Renal cortical epithelial cell (primary cell): ENCODE measurements at places on chromosomes 11 and 22.
A peak's percentile ranks its signal among the peaks of the same experiment; 100 is the strongest.

- DNase-seq: no peak
These were observed 44.7 kb downstream of the TMEM123 start for GRCh38 chr11:102407901-102408300.

- DNase-seq: no peak
These were observed 3.8 kb upstream of the C11orf91 start for GRCh38 chr11:33704240-33705002.

GRCh38 chr22:44348971-44349560, 36.3 kb upstream of the SHISAL1 start:
- DNase-seq: no peak

DNA sequence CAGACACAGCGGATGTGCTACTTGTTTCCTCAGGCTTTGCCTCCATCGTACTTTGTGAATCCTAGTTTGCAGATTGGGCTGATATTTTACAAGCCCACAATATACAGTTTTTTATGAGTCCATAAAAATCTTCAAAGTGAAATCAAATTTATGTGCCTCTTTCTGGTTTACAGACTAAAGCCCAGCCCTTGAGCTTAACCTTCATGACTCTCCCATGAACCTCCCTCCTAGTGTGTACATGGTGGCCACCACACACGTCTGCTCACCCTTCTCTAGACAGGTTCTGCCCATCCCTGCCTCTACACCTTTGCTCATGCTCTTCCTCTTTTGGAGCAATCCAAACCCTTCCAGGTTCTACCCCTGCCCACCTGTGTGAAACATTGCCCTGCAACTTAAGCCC, 129.4 kb downstream of the TENM4 start:
- DNase-seq: no peak

GRCh38 chr11:61962213-61963015, 5.0 kb downstream of the FTH1 start:
- DNase-seq: peak; percentile 50

DNA sequence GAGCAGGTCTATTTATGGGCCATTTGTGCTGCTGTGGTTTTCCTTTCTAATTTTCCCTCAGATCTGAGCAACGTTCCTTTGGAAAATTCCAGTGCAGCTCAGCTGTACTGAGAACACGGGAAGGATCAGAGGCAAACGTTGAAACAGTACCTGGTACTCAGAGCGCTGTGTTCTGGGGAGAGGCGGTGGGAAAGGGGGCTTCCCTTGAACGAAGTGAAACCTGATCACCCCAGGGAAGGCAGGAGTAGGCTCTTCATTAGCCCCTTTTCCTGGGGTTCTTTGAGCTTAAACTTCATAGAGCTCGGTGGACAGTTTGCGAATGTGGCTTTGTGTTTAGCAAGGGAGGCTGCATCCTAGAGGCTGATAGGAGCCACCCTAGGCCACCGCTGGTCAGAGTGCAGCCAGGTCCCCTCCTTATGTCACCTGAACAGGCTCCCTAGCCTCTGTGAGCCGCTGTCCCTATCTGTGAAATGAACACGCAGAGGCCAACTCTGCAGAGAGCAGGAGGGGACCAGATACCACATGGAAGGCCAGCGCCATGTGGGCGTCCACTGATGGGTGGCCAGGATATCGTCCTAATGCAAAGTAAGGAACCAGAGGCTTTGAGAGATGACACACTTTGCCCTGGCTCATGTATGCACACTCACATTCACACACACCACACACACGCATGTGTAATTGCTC, 1464.8 kb downstream of the BRD1 start:
- DNase-seq: no peak

DNA sequence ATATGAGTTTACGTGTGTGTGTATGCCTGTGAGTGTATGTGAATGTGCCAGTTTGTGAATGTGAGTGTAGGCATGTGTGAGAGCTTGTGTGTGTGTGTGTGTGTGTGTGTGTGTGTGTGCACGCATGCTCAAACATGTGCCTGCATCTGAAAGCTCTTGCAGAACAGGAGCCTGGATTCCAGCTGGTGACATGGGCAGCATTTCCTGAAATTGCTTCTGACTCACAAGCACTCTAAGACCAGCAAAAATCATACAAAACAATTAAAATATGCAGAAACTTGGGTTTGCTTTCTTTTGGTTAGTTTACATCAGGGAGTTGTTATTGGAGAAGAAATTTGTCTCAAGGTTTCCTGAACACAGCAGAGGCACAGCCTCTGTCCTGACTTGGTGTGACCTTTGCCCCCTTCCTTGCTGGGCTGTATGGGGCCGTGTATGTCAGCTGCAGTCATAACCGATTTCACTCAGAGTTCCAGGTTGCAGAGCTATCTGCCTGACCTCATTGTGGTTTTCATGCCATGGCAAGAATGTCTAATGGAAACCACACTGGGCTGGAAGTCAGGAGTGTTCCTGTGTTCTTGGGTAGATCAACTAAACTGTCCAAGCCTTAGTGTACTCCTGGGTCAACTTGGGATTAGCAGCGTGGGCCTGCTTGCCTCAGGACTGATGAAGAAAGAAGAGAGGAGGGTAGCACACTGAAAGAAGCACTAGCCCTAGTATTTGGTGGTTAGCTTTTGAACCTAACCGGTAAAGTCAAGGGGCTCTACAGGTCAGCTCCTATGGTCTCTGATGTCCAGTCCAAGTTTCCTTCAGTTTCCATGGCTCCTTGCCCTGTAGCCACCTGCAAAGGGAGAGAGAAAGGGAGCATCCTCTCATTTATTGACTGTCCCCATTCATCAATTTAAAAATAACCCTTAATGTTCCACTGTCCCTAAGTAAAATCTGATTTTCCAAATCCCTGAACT, 143.7 kb downstream of the SNX19 start:
- DNase-seq: peak; percentile 96

GRCh38 chr11:56783448-56784041, 35.0 kb upstream of the OR9G4 start:
- DNase-seq: peak; percentile 66

DNA sequence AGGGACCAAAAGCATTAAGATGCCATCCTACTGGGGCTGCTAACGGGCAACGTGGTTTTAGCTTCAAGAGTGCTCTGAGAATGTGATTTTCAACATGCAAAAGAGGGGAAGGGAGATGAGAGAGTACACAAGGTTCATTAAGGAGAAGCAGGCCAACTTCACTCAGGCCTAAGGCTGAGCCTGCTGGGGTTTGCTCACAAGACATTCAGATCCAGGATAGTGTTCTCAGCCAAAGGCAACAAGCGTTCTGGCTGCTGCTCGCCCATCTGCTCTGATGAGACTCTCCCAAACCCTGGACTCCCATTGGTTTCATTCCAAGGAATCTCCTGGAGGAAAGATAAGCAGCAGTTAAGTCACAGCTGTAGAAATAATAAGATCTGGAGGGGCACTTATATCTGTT, 23.6 kb upstream of the UPB1 start:
- DNase-seq: no peak

DNA sequence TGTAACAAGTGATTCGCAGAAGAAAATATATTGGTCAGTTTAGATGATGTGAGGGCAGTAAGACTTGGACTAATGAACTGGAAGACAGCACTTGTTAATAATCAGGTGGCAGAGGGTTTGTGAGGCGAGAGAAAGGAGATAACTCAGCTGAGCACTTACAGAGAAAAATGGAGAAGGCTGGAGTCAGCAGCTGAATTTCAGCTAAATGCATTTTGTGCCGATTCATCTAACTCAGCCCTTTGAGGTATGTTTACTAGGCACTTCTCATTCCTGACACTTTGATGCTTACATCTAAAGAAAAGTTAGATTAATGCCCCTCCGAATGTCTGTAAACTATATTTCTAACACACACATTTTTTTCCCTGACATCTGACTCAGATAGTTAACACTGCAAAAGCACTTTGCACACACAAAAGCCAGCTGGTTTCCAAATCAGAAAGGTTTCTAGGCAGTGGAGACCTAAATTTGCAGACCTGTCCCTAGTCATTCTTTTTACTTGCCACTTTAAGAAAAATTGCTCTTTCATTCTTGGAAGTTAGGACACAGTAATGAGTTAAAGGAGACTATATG, 859.5 kb upstream of the CCDC90B start:
- DNase-seq: no peak

DNA sequence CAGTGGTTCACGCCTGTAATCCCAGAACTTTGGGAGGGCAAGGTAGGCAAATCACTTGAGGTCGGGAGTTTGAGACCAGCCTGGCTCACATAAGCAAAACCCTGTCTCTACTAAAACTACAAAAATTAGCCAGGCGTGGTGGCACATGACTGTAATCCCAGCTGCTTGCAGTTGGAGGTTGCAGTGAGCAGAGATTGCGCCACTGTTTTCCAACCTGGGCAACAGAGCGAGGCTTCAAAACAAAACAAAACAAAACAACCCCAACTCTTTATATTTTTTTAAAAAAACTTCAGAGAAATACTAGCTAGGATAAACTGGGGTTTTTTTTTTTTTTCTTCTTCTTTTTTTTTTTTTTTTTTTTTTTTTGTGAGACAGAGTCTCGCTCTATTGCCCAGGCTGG, 31.8 kb upstream of the RAPSN start:
- peak; percentile 67 for DNase-seq

DNA sequence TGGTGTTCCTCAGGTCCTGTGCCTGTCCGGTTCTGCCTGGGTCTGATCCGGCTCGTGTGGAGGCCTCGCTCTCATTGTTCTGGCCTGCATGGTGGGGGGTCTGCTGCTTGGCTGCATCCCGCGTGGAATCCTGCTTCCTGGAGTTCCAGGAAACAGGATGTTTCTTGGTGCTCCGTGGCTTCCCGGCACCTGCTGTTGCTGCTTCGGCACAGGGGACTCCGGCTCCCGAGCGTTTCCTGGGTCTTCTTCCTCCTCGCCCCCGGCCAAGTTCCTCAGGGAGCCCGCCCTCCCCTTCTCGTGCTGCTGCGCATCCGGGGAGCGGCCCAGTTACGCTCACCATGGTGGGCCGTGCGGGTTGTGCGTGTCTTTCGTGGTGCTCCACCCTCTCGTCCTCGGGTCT, 29.9 kb downstream of the GLB1L2 start:
- no peak for DNase-seq

DNA sequence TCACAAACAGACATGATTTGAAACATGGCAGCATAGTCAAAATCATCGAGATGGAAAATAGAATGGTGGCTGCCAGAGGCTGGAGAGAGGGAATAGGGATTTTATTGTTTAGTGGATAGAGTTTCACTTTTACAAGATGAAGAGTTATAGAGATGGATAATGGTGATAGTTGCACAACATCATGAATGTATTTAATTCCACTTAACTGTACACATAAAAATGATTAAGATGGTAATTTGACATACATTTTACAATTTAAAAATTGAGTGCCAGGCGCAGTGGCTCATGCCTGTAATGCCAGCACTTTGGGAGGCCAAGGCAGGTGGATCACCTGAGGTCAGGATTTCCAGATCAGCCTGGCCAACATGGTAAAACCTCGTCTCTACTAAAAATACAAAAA, 21.2 kb downstream of the TTC28 start:
- DNase-seq: no peak

DNA sequence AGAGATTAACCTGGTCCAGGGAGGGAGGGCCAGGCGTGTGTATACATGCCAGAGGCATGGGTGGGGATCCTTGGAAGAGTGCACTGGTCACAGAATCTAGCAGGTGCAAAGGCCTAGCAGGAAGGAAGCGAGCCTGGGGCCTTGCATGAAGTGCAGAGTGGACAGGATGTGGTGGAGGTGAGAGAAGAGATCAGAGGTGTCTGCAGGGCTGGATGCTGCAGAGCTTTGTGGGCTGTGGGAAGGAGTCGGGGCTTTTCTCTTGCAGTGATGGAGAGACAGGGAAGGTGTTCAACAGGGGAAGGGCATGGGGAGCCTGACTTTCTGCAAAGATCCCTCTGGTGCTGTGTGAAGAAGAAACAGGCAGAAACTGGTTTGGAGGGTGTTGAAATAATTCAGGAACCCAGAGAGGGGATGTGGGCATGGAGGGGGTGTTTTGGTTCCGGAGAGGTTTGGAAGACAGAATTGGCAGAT, 2.5 kb upstream of the TPST2 start:
- DNase-seq: no peak

- peak; percentile 29 for DNase-seq
These were observed 542 bp downstream of the GCAT start for GRCh38 chr22:37808294-37808657.

- DNase-seq: no peak
These were observed 59.2 kb upstream of the CD5 start for GRCh38 chr11:61042961-61043540.

DNA sequence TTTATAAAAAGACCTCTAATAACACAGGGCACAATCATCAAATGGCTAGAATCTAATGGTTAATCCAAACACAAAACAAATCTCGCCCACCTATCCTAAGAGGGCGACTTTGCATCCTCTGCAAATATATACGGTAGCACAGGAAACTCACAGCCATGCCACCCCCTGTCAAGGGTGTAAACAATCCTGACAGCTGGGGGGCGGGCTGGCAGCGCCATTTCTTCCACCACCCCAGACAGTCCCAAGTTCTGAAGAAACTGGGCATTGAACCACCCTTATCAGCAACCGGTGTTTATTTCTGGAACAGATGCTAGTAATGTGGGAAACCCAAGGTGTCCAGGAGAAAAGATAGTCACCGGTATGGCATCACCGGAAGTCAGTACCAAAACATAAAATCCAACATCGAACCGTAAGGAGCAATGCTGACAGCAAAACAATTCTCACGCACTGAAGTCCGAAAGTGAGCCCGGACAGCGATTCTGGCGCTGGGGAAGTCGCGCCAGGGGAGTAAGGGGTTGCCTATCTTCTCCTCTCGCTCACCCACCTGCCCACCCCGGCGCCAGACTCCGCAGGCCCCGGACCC, 825 bp downstream of the FBXO3 start:
- DNase-seq: no peak

- DNase-seq: no peak
These were observed 6.5 kb upstream of the B4GALNT4 start for GRCh38 chr11:362642-363442.

- DNase-seq: no peak
These were observed 99.3 kb upstream of the FAT3 start for GRCh38 chr11:92125321-92125720.

- no peak for DNase-seq
These were observed 13.5 kb downstream of the EIF3L start for GRCh38 chr22:37862570-37863325.

GRCh38 chr11:121522043-121522941, 69.5 kb upstream of the SORL1-AS1 start:
- DNase-seq: no peak

GRCh38 chr11:47285969-47286770, 16.2 kb downstream of the MADD start:
- DNase-seq: no peak

DNA sequence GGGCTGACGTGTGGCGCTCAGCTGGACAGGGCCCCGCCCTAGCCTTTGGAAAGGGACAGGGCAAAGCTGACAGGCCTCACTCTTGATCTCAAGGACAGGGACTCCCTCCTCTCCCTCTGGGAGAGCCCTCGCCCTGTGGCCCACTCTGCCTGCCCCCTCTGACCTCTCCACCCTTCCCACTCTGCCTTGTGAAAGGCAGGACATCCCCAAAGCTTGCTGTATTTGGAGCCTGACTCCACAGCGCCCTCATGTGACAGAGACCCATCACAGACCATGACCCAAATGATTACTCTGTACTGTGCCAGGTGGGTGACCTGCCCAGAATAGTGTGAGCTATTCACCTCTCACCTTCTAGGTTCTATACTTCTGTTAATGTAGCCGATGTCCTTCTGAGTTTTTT, 18.8 kb downstream of the P2RY2 start:
- DNase-seq: peak; percentile 43

- no peak for DNase-seq
These were observed 288.5 kb downstream of the OPCML start for GRCh38 chr11:133243832-133244231.
